Lower leg skin (tissue), 4 donors: ENCODE measurements at places on chromosomes 7 and 10.

- no peak for DNase-seq
These were observed 32.0 kb upstream of the CRTAC1 start for GRCh38 chr10:98062424-98062823.

DNA sequence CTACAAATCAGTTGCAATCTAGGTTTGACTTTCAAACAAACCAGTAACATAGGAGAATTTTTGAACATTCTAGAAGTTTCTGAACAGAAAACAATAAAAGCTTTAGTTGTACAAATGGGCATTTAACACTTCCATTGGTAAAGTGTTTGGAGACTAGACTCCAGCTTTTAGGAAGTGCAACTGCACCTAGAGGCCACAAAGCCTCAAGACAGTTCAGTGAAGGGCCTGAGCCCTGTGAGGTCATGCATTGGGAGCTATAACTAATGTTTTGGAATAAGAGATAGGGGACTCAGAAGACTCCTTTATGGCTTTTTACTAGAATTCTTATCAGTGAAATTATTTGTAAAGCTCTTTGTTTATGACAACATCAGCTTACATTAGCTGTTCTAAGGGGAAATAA, 3.0 kb upstream of the EPHB6 start:
- no peak for DNase-seq

GRCh38 chr7:24255139-24255538, 28.9 kb upstream of the NPY start:
- no peak for DNase-seq

DNA sequence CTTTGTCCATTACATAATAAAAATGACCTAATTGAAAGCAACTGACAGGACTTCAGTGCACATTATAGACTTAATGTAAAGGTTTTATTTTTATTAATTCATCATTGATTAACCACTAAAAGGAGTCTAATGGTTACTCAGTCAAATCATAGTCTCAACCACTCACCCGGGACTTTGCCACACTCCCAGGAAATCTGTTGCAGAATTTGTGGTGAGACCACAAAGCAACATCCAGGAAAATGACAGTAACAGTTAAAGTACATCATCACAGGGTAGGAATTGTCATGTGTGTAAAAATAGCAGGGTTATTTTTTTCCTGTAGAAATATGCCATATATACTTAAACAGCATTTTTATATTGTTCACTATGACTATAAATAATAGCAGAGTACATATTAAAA, 6.3 kb upstream of the HGF start:
- no peak for DNase-seq

- DNase-seq: peak; percentile 84
These were observed 22.6 kb upstream of the VDAC2 start for GRCh38 chr10:75187961-75188426.

DNA sequence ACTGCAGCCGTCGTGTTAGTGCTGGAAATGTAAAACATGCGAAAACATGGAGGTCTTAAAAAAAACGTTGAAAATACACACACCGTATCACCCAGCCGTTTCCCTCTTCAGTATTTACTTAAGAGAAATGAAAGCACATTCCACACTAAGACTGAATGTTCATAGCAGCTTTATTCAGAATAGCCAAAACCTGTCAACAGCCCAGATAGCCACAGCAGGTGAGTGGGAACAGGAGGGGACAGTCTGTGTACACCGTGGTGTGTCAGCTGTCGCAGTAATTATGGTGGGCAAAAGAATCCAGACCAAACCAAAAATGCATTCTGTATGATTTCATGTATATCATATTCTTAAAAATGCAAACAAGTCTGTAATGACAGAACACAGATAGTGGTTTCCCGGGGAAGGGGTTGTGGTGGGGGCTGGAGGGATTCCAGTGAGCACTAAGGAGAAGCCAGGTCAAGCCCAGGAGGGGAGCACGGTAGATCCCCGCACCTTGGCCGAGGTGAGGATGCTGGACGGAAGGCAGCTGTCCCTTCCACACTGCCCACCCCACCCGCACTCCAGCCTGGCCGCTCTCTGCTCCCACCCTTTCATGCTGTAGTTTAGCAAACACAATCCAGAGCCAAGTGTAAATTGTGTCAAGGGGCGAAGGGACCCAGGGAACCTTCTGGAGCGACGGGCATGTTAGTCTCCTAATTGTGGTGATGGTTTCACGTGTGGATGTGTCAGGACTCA, 123.6 kb downstream of the NKX6-2 start:
- no peak for DNase-seq

GRCh38 chr10:17644485-17644943, 563 bp downstream of the STAM start:
- DNase-seq: no peak
